Breast epithelium (tissue), 4 donors: ENCODE measurements at places on chromosomes 12 and 14.

GRCh38 chr12:119479121-119479561 lies 114.4 kb upstream of the TMEM233 start:
- peak; percentile 26 for DNase-seq

DNA sequence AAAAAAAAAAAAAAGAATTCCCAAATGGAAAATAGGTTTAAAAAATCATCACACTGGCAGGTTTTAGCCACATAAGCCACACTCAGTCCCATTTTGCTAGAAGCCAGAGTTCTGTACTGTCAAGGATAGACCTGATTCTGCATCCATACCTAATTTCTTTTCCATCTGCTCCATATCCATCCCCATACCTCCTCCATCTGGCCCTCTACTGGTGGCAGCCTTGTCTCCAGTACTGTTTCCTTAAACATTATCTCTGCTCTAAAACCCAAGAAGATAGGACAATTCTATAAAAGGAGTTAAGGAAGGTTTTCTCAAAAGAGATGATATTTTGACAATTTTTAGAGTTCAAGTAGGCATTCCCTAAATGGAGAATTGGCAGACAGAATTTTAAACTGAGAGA lies 26.0 kb upstream of the RXYLT1 start:
- DNase-seq, result no peak

DNA sequence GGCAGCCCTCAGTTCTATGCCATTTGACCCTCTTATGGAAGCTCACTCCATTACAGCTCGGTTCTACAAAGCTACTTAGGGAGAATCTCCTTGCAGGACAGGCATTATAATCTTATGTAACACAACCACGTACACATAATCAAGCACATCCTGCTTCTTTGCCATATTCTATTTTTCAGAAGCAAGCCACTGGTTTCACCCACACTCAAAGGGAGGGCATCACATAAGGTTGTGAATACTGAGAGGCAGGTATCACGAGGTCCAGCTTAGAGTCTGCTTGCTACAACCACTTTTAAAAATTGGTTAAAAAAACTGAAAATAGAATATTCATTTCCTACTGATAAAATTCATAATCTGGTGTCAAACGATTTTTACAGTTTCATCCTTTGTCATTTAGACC lies 589.2 kb downstream of the SLC16A7 start:
- DNase-seq, result no peak

- DNase-seq, result no peak
These were observed 25.2 kb downstream of the PTPN11 start for GRCh38 chr12:112443916-112444315.

- no peak for DNase-seq
These were observed 202.1 kb upstream of the MYL2 start for GRCh38 chr12:111122458-111122878.

DNA sequence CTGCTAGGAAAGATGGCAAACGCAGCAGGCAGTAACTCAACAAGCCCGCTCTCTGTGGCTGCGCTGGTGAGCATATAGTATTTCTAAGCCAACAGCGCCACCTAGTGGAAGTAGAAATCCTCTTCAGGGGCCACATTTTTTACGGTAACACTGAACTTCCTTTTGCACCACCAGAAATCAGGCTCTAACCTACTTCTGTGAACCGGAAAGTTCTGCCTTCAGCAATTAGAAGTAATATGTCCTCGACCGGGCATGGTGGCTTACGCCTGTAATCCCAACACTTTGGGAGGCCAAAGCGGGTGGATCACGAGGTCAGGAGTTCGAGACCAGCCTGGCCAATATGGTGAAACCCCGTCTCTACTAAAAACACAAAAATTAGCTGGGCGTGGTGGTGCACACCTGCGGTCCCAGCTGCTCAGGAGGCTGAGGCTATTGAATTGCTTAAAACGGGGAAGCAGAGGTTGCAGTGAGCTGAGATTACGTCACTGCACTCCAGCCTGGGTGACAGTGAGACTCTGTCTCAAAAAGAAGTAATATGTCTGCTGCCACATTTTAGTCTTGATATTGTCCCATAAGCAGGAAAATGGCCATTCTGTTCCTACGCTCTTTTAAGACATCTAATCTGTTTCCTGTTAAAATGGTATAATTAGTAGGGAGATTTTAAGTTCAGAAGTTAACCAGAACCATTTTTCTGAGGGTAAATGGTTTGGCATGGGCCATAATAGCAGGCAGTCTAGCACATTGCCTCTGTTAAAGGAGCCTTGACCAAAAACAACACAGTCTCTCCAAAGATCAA lies 26.8 kb downstream of the APOBEC1 start:
- peak; percentile 60 for DNase-seq

- no peak for DNase-seq
These were observed 2.2 kb downstream of the TBPL2 start for GRCh38 chr14:55438066-55438683.

GRCh38 chr12:57622293-57623245 lies 10.4 kb downstream of the B4GALNT1 start:
- no peak for DNase-seq

GRCh38 chr12:86389949-86390348 lies 133.8 kb upstream of the MGAT4C start:
- no peak for DNase-seq

- DNase-seq, result no peak
These were observed 45.8 kb downstream of the CRADD start for GRCh38 chr12:93722835-93723567.

DNA sequence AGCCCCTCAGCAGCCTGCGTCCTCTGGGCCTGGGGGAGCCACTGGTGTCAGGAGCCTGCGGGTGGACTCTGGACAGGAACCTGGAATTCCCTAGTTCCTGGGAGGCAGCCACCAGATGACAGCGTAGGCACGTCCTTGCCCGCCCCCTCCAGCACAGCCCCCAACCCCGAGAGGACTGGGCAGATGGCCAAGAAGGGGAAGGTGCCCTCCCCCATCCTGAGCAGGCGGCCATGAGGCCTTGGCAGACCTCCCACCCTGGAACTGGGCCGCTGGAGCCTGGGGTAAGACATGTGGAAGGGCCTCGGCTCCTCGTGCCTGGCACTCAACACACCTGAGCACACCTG lies 60.4 kb upstream of the FBRSL1 start:
- no peak for DNase-seq

DNA sequence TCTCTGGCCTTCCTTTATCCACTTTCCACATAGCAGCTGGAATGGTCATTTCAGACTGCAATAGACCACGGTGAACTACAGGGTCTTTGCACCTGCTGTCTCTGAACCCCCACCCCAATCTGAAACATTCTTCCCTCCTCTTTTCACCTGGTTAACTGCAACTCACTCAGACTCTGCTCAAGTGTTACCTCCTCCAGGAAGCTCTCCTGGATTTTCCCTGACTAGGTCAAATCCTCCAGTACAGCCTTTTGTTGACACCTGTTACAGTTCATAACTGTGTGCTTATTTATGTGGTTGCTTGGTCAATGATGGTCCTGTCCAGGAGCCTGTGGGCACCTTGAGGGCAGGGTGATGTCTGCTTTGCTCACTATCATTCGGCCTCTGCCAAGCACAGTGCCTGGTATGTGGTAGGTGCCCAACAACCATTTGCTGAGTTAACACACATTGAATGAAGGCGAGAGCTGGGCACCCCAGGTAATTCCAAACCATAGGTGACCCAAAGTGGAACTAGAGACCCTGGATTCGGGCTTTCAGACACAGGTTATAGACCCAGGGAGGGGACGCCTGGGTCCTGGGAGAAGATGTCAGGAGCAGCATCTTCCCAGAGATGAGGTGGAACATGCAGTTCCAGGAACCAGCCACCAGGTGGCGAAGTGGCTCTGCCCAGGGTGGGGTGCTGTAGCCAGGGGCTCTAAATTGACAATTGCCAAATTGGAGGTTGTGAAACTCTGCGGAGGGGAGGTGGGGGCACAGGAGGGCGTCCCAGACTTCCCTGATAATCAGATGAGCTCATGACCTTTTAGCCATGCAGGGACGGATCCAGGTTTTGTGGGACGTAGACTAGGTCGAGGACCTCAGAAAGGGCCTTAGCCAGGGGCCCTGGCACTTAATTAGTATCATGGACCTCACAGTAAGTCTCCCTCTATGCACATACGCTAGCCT lies 28.1 kb downstream of the TRPV4 start:
- DNase-seq, result peak; percentile 43

DNA sequence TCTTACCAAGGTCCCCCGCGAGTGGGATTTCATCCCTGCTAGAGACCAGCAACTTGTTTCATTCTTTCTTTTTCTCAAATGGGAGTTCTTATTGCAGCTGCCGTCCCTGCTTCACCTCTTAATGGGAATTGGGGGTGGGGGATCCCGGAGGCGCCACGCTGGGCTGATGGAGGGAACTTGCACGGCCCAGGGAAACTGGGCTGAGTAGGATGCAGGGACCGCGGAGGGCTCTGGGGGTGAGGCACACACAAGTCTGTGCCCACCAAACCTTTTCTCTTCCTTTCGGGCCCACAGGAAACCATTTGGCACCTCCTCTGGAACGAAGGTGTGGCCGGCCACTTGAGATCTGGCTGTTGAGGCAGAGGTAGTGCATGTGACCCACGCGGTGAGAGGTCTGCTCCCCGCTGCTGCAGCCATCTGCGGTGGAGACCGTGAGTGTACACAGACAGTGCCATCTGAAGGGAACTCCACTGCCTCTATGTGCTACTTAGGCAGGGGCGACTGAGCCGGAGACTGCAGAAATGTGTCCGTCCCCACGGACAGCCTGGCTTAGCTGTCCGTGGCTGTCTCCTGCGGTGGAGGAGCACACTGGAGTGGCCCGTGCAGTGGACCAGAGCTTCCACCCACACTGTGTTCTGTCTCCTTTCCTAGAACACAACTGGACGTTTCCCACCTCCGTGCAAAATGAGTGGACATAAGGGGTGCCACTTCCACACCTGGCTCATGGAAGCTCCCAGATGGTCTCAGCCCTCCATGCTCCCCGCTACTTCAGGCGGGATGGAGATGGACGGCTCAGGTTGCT lies 42.1 kb upstream of the TESC start:
- no peak for DNase-seq

GRCh38 chr14:97820781-97821180 lies 1023.6 kb downstream of the VRK1 start:
- DNase-seq, result no peak

- peak; percentile 68 for DNase-seq
These were observed 15.0 kb downstream of the ZFYVE21 start for GRCh38 chr14:103730490-103731035.

- DNase-seq, result no peak
These were observed 79.7 kb upstream of the CCND2 start for GRCh38 chr12:4193821-4194220.

DNA sequence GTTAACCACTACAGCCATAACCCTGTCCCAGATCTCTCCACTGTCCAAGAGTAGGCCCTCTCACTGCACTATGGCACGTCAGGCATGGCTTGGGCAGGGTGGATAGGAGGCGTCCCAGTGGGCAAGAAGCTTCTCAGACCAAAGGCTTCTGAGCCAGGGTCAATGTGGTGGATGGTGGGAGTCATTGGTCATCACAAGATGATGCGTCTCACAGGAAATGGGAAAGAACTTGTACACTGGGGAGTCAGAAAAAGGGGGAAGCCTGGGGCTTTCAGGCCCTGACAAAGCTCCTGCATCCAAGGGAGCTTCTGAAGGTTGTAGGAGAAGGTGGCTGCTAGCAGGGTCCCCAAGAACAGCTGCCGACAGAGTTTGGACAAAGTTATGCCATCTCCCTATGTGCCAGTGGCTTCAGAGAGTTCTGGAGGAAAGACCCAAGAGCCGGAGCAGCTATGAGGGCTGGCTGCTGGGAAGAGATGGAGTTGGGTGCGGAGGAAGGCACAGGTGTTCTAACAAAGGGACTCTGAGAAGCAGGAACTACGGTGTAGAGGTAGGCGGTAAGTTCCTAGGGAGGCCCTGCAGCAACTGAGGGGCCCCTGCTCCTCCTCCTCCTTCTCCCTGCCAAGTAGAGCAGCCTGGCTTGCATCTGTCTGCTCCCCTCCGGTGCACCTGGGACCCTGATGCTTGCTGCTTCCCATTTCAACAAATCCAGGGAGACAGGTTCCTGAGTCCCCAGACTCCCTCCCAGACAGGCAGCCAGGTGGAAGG lies 81.1 kb downstream of the ARL6IP4 start:
- DNase-seq, result no peak

- DNase-seq, result no peak
These were observed 9.5 kb downstream of the CORO1C start for GRCh38 chr12:108721824-108722223.

- no peak for DNase-seq
These were observed 49.2 kb downstream of the TESPA1 start for GRCh38 chr12:54935235-54935951.

GRCh38 chr12:122593910-122594309 lies 66.9 kb downstream of the KNTC1 start:
- DNase-seq, result no peak

DNA sequence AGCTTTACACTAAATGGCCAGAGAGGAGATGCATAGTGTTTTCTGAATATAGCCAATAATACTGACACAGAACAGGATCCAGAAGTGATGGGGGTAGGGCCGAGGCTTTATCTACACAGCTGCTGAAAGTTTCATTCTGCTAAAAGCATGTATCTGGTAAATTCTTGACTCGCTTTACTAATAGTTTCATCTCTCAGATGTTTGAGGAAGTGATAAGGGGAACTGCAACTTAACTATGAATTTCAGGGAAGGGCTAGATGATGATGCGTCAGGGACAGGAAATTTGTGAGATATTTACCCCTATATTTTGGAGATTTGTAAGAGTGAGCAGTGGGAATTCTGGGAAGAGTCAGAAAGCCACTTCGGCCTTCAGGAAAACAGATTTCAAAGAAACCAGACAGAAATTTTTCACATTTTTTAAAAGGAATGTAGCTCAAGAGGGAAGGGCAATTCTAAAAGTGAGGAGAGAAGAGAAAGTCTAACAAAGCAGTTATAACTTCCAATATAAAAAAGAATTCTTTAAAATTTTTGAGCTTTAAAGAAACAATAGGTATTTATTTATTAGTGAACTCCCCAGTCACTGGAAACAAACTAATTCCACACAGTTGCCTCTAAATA lies 243.1 kb downstream of the BCAT1 start:
- no peak for DNase-seq
